ENCODE measurements at places on chromosomes 7 and 10.

GRCh38 chr7:131839967-131840690, 283.7 kb upstream of the PODXL start:
- DNase-seq, result no peak

GRCh38 chr7:12706900-12707536, 19.6 kb downstream of the ARL4A start:
- no peak for DNase-seq

- DNase-seq, result no peak
Observed at GRCh38 chr7:30170476-30171205, 35.9 kb downstream of the MTURN start.

DNA sequence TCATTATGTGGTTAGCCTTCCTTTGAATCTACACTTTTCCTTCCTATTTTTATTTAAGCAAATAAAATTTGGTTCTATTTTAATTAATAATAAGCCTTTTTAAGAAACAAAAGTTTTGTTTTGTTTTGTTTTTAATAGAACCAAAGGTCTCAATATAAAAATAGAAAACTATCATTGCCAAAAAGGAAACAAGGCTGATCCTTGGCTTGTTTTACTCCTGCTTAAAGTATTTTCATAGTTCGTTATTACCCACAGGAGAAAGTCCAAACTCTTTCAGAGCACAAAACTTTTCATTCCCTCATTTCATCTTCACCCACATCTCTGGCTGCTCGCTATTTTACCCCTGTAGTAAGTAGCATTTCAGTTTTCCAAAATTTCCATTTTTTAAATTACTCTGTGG, 374.8 kb downstream of the SEMA3D start:
- DNase-seq, result no peak

DNA sequence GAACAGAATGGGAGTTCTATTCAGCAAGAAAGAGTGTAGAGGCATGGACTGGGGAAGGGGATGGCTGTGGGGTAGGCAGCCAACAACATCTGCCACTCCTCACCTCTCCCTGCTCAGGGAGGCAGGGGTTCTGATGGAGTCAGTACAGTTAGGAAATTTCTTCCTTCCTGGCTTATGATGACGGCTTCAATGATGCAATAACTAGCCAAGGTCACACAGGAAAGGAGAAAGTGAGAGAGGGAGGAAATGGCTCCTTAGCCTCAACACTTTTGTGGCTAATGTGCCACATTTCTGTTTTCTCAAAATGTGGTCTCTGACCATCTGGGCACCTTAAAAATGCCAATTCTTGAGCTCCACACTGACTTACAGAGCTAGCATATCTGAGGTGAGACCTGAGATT, 79.3 kb upstream of the PDZD8 start:
- DNase-seq, result peak; percentile 55

DNA sequence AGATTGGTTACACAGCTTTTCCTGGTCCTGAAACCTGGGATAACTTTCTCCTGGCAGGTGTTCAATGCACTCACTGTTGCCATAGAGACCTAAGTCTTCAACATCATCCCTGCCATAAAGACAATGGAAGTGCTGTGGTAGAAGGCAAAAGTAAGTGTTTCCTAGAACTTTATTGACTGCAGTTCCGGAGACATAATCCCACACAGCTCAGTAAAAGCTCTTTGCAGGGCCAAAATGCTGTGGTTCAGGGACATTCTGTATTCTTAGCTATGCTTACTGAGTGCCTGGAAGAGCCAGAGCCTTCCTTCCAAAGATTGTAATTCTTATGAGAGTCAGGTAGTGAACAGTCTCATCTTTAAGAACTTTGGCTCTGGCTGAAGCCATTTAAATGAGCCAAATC, 5.3 kb downstream of the WIPF3 start:
- DNase-seq, result no peak

DNA sequence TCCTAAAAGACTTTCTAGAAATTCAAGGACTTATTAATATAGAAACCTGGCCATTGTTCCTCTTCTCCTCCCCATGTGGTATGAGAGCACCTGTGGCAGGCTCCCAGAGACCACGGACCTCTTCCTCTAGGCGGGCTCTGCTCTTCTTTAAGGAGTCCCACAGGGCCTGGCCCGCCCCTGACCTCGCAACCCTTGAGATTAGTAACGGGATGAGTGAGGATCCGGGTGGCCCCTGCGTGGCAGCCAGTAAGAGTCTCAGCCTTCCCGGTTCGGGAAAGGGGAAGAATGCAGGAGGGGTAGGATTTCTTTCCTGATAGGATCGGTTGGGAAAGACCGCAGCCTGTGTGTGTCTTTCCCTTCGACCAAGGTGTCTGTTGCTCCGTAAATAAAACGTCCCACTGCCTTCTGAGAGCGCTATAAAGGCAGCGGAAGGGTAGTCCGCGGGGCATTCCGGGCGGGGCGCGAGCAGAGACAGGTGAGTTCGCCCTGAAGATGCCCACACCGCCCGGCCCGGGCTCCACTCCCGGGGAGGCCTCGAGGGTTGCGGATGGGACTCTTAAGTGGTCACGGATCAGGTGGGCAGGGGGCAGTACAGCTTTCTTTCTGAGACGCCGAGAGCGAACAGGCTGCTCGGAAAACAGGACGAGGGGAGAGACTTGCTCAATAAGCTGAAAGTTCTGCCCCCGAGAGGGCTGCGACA, at the start of gene SLC26A4:
TSS of gene SLC26A4 (plus strand) at position 448 of the 700 bp plus-strand sequence. CDS start 814 bp downstream, outside the sequence.
- DNase-seq, result no peak

GRCh38 chr10:128730922-128731321, 604.7 kb upstream of the MKI67 start:
- DNase-seq, result no peak

GRCh38 chr10:53690524-53691240, 918.1 kb upstream of the MBL2 start:
- no peak for DNase-seq

DNA sequence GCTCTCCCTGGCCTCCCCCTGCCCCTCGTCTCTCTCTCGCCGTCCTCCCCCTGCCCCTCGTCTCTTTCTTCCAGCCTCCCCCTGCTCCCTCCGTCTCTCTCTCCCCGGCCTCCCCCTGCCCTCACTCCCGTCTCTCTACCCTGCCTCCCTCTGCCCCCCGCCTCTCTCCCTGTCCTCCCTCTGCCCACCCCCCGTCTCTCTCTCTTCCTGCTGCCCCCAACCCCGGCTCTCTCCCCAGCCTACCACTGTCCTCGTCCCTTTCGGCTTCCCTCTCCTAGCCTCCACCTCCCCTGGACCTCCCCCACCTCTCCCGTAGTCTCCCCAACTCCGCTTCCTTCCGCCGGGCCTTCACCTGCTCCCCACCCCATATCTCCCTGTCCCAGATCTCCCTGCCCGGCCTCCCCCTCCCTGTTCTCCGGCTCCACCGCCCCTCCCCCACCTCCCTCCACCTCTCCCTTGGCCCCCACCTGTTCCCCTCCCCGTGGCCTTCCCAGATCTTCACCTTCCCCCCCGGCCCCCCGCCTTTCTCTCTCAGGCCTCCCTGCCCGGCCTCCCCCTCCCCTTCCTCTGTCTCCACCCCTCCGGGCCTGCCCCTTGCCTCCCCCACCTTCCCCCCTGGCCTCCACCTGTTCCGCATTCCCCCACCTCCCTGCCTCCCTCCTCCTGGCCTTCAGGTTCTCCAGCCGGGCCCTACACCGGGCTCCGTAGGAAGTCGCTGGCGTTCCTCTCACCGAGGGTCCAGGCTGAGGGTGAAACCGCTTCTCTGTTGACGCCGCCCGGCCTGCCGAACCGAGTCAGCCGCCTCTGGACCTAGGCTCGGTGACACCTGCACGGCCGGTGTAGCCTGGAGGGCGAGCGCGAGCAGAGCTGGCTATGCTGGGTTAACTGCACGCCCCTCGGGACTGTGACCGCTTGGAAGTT, 1.2 kb downstream of the GET4 start:
- no peak for DNase-seq

- no peak for DNase-seq
Observed at GRCh38 chr7:68216051-68216450, 1219.4 kb downstream of the TYW1 start.

- DNase-seq, result no peak
Observed at GRCh38 chr7:108487646-108488045, 31.4 kb upstream of the NRCAM start.

- DNase-seq, result no peak
Observed at GRCh38 chr10:47383261-47384147, 589 bp downstream of the ZNF488 start.

DNA sequence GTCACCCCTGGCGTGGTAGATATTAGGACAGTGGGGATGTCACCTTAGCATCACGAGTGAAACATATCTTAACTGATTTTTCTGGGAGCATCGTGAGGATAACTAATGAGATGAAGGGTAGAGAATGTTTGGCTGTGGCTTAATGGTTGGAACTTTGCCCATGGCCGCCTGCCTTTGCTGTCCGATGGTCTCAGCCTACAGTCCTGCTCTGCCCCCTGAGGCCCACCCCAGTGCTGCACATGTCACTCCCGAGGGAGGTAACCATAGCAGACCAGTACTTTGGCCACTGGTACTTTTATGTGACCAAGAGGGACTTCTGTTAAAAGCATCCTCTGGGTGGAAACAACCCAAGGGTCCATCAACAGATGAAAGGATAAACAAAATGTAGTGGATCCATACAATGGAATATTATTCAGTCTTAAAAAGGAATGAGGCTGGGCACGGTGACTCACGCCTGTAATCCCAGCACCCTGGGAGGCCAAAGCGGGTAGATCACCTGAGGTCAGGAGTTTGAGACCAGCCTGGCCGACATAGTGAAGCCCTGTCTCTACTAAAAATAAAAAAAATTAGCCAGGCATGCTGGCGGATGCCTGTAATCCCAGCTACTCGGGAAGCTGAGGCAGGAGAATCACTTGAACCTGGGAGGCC, 58.4 kb downstream of the TACR2 start:
- DNase-seq, result no peak

DNA sequence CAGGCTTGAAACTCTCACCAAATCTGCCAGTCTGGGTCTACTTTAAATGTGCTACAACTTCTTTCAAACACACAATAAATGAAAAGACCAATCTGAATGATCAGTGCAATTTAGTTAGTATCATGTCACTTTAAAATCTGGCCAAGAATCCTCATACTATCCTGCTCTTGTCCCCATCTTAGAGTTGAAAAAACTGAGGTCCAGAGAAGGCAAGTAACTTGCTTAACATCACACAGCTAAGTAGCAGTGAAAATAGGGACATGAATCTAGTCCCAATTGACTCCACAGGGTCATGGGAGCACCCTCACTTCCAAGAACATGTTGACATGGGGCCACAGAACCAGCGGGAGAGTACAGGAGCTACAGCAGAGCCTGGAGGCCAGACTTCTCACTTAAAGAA, 3.1 kb upstream of the GDF10 start:
- DNase-seq, result no peak

GRCh38 chr7:128407751-128408708, 1.8 kb downstream of the IMPDH1 start:
- DNase-seq, result no peak

- DNase-seq, result no peak
Observed at GRCh38 chr10:77620731-77621130, 16.9 kb downstream of the KCNMA1 start.

GRCh38 chr7:92817398-92817797, 19.0 kb downstream of the CDK6 start:
- no peak for DNase-seq

- peak; percentile 22 for DNase-seq
Observed at GRCh38 chr10:123991611-123992570, 100.3 kb upstream of the CPXM2 start.

GRCh38 chr7:28807396-28807994, 150.6 kb downstream of the TRIL start:
- no peak for DNase-seq

- DNase-seq, result no peak
Observed at GRCh38 chr7:39720586-39720985, 97.2 kb downstream of the RALA start.

GRCh38 chr7:112213735-112214134, 7.2 kb downstream of the ZNF277 start:
- DNase-seq, result no peak

DNA sequence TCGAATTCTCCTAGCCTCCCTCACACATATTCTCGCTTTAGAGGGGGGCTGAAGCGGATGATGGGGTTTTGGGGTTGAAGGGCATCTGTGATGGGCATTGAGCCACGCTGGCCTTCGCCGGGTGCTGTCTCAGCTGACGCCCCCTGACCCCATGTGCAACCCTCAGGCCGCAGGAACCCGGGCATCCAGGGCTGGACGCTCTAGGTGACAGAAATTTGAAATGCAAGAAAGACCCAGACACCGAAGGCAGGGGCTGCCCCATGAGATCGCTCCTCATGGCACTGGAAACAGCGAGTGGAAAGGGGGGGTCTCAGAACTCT, 664 bp upstream of the C10orf88 start:
- no peak for DNase-seq

DNA sequence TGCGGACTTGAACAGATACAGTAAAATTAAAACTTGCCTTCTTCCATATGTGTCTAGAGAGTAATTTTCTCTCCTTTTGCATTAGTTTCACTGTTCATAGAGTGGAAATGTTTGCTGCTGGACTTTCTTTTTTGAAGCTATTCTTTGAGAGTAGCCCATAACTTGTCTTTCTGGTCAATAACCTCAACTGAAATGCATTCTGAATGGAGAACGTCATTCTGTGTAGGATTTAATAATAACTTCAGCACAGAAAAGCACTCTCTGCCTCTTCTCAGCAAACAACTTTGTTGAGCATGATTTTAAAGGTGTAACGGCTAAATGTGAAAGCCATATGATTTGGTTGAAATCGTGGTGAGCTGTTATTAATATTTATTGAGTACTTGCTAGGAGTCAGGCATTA, 111.8 kb downstream of the CUX1 start:
- no peak for DNase-seq

DNA sequence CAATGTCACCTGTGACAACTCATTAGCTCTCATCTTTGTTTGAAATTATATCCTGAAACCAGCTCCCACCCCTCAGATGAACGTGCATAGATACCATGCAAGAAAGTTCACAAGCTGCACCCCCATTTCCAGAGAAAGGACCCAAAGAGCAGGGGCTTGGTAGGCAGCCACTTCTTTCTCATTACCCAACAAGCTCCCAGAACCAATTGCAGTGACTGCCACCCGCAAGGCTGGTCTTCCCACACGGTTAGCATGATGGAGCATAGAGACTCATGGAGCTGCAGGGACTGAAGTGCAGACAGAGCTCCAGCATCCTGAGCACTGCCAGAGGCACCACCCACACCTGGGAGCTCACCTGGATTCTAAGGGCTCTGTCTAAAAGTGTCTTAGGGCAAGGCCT, 28.5 kb downstream of the FRMPD2 start:
- no peak for DNase-seq

DNA sequence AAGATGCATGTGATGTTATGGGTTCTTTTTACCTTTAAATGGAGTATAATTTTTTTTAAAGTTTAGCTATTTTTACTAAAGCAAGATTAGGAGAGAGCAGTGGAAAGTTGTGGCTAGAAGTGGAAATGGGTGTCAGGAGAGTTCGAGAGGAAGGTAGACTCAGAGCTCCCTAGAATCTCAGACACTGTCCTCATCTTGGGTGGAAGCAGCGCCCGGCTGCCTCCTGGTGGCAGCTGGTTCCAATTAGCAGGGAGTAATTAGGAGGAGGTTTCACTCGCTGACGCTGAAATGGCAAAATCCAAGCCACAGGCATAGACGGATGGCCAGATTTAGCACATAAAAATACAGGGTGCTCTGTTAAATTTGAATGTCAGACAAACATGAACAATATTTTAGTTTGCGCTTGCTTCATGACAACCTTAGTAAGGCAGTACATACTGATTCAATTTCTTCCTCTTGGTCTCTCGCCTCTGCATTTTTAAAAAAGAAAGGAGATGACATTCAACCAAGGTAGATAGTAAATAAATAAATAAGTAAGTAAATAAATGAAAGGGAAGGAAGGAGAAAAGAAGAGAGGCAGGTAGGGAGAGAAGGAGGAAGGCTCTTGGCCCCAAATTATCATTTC, 58.5 kb downstream of the LGI1 start:
- DNase-seq, result peak; percentile 72

GRCh38 chr7:91527460-91527859, 263.2 kb downstream of the FZD1 start:
- DNase-seq, result no peak

Data from cardiac fibroblast (primary cell).